ENCODE measurements at places on chromosomes 12 and 14.

DNA sequence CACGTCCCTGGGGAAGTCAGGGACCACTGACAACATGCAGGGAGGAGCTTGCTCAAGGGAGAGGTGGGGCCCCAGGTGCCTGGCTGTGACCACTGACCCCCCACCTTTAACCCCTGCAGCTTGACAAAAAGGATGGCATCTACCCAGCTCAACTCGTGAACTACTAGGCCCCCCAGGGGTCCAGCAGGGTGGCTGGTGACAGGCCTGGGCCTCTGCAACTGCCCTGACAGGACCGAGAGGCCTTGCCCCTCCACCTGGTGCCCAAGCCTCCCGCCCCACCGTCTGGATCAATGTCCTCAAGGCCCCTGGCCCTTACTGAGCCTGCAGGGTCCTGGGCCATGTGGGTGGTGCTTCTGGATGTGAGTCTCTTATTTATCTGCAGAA is 26.3 kb downstream of the HIP1R start:
- DNase-seq, result no peak

DNA sequence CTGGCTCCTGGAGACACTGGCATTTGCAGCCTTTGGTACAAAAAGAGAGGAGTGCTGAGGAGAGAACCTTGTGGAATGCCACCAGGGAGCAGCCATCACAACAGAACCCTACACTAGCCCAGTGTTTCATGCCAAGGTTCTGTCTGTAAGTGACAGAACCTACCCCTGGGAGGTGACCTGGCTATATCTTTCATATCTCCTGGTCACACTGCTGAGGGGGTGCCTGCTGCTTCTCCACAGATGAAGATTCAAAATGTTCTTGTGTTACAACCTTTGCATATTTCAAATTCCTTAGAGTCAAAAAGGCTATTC is 12.7 kb upstream of the EIF4B start:
- DNase-seq, result no peak

- no peak for DNase-seq
Measured at GRCh38 chr12:53513712-53514410, 6.6 kb upstream of the NPFF start.

GRCh38 chr12:2244013-2244861 is 191.4 kb downstream of the CACNA1C start:
- no peak for DNase-seq

- DNase-seq, result no peak
Measured at GRCh38 chr14:96666088-96666487, 131.1 kb upstream of the VRK1 start.

GRCh38 chr14:60848066-60848465 is 113.5 kb downstream of the MNAT1 start:
- DNase-seq, result no peak

DNA sequence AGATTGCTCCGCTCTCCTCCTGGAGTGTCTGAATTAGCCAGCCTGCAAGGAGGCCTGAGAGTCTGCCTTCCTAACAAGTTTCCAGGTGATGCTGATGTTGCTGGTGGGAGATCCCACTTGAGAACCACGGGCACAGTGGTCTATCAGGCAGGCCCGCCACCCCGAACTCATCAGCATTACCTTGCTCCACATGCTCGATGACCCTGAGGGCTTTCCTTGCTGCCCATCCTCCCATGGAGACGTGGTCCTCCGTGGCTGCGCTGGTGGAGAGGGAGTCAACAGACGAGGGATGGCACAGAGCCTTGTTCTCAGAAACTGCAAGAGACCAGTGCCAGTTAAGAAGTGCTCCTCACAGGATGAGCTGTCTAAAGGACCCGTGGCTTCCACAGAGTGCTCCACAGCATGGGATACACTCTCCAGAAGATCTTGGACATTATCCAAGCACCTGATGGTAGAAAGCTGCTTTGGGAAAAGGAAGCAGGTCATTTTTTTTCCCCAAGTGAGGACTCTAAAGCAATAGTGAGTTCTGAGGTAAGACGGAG is 18.3 kb downstream of the HAL start:
- no peak for DNase-seq

GRCh38 chr14:68112442-68112841 is 292.9 kb downstream of the RAD51B start:
- DNase-seq, result no peak

DNA sequence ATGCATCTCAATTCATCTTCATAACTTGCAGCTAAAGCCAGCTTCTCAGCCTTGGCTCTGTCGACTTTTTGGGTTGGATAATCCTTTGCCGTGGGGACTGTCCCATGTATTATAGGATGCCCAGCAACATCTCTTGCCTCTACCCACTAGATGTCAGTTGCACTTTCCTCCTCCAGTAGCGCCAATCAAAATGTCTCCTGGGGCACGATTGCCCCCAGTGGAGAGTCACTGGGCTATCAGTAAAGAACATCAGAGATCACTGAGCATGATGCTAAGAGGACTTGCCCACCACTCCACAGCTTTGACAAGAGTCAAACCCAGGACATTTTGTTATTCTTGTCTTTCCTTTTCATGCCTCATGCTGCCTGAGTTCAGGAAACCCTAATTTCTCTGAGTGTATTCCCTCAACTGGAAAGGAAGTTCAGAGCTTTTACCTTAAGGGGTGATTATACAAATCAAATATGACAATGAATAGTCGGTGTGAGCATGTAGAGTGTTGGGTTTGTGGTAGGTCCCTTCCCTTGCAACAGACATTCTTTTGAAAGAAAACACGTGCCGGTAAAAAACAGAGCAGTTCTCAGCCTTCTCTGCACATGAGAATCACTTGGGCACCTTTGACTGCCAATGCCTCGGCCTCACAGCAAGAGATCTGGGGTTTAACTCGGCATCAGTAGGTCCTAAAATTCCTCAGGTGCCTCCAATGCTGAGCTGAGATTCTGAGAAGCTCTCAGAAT is 980.6 kb downstream of the VRK1 start:
- DNase-seq, result no peak

GRCh38 chr12:84594157-84594556 is 318.4 kb downstream of the SLC6A15 start:
- no peak for DNase-seq

DNA sequence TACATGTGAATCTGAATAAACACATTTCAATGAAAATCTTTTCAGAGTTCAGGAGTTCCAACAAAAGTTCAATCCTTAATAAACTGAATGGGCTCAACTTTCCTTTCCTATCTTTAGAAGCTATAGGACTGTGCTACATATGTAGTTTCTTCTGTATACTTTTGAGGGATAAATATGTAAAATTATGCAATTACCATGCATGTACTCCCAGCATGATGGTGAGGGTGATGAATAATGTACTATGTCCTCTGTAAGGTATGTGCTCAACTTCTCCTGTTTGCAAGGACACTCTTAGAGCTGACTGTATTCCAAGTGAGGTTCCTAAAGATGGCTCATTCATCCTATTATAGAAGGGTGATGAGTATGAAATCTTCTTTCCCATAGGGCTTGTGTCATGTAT is 15.5 kb downstream of the MBIP start:
- no peak for DNase-seq

DNA sequence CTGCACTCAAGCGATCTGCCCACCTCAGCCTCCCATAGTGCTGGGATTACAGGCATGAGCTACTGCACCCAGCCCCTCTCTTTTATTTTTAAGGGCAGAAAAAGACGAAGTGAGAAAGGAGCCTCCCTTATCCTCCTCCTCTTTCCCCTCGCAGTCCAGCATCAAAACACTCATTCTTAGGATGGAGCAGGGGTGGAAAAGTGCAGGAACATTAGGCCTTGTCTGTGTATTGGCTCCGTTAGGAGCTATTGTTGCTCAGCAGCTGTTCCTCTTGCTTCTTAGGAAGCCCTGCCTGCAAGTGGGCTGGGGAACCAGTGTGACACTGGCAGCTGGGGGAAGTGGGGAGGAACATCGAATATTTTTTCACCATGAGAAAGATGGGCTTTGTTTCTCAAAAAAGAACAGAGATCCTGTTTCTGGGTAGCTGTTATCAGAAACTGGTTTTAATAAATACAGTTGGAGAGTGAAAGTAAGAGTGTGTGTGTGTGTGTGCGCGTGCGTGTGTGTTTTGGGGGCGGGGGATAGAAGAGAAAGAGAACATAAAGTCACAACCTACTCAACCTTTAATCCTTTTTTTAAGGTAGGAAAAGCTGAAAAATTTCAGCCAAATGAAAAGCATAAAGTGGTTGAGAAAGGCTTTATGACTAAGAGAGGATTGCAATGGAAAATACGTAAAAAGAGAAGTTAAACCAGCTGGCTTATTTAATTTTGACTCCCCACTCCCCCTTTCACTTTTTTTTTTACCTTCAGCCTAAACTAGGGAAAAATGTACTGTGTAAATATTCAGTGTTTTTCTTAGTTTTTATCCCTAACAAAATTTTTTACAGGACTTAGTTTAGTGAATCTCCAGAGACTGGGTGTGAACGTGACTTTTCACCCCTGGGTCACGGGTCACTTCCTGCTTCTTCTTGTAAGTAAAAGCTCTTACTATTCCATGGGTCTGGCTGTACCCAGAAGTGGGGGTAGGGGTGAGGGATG is 197.2 kb upstream of the PLEKHG7 start:
- no peak for DNase-seq

DNA sequence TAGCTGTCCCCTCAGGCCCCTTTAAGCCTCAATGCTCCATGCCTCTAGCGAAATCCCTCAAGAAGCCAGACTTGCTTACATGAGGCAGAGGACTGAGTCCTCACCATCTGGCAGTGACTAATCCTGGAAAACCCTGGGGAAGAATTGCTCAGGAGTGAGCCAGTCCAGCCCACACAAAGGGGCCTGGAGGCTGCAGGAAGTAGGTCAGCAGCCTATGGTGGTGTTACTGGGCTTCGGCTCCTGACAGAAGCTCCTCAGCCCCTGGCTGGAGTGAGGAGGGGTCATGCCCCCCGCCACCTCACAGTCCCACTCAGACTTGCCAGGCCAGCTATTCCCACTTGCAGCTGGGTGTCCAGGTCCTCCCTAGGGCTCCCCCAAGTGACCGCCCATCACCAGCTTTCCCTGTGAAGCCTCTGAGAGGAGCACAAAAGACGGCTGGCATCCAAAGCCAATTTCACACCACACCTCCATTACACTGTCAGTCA is 250.5 kb downstream of the DPF3 start:
- DNase-seq, result peak; percentile 35

- DNase-seq, result no peak
Measured at GRCh38 chr12:96225044-96225855, 31.1 kb downstream of the ELK3 start.

DNA sequence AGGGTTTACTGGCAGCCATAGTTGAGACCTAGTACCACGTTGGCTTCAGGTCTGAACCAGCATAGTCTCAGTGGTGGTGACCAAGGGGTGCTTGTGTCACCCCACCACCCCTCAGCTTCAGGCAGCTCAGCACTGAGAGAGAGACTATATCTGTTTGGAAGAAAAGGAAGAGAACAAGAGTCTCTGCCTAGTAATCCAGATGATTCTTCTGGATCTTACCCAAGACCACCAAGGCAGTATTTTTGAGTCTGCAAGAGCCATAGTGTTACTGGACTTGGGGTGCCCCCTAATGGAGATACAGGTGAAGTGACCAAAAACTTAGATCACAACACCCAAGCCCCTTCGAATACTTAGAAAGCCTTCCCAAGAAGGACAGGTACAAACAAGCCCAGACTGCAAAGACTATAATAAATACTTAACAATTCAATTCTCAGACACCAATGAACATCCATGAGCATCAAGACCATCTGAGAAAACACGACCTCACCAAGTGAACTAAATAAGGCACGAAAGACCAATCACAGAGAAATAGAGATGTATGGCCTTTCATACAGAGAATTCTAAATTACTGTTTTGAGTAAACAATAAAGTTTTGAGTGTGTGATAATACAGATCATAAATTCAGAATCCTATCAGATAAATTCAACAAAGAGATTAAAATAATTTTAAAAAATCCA is 107.0 kb downstream of the HELB start:
- DNase-seq, result no peak

- DNase-seq, result no peak
Measured at GRCh38 chr12:119230807-119231206, 52.1 kb downstream of the HSPB8 start.

GRCh38 chr14:56199982-56200577 is 81.9 kb downstream of the PELI2 start:
- no peak for DNase-seq

GRCh38 chr12:104299842-104300481 is 3.6 kb upstream of the EID3 start:
- DNase-seq, result no peak

GRCh38 chr14:105023791-105024480 is 3.1 kb upstream of the CDCA4 start:
- no peak for DNase-seq

DNA sequence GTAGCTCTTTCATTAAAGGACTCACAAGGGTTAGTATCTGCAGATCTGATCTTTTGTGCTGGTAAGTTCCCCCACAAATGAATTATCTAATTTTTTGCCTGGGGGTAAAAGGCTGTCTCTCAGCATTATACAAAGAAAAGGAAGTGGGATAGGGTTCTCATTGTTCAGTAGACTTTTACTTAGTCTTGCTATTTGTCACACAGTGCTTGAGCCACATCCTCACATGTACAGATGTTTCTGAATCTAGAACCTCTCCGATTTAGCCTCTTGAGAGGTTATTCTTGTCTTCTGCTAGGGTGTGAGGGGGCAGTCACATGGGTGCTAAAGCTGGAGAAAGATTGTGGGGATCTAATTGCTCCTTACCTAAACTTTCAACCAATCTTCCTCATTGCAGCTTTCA is 93.0 kb downstream of the SLC41A2 start:
- DNase-seq, result no peak

DNA sequence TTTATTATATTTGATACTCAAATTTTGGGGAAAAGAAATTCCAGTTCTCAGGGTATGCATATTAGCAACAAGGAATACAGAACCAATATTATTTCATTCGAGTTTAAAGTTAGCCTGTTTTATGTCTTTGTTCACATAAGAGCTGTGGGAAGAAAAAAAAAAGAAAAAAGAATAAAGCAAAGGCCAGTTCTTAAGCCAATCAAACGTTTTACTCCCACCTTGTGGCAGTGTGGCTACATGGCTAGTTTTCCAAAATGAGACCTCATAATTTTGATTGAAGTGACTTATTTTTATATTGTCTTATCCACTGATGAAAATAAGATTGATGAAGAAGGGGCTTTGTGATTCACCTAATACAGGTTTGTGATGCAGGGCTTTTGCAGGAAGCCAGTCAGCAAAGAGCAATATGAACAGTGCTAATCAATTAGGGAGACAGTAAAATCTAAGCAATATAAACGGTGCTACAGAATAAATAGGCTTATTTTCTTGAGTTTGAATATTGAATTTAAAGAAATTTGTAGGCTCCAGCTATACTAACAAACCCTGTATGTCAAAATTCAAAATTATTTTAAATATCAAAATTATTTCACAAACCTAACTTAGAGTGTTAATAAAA is 624.1 kb upstream of the FOXG1 start:
- DNase-seq, result no peak

DNA sequence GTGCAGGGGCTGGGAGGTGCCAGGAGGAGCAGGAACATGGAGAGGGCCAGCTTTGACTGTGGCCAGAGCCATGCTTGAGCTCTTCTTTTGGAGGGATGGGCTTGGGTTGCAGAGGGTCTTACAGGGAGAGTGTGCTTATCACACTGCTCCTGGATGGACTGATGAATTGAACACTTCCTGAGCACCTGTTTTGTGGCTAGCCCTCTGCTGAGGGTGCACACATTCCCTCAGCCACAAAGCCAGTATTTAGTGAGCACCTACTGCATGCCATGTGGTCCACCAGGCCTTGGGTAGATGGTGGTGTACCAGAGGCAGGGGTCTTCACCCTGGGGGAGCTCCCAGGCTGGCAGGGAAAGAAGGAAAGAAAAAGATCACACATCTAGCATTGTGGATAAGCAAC is 118.9 kb downstream of the SLC25A47 start:
- DNase-seq, result no peak

All from GOT3 (cell line).